ENCODE measurements at places on chromosomes 7 and 10.
A peak's percentile ranks its signal among the peaks of the same experiment; 100 is the strongest.

DNA sequence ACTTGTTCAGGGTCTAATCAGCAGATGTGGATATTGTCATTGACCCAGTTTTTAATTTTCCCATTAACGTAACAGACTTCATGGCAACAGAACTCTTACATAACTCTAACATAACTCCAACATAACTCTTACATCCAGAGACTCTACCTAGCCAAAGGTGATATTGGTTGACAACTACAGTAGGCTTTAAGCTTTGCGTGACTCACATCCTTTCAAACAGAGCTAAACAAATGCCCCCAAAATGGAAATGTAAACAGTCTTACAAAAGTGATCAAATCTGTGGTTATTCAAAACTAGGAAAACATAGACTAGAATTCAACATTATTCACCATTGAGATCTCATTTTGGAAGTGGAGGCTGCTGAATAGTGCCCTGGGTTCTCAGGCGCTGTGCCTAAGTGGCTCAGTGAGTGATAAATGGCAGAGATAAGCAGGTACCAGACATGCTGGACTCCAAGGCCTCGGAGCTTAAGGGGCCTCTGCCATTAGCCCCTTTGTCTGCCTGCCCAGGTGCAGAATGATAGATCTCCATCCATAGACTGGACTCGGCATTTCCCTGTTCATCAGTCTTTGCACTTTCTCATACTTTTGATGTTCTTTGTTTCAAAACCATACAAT lies 34.3 kb upstream of the BTBD16 start:
- DNase-seq, result no peak

GRCh38 chr7:77808517-77808916 lies 9.9 kb downstream of the PHTF2 start:
- no peak for DNase-seq

- DNase-seq, result no peak
These were observed 17.5 kb downstream of the ATP6V1F start for GRCh38 chr7:128879939-128880746.

- DNase-seq, result no peak
These were observed 55.9 kb upstream of the PDZD8 start for GRCh38 chr10:117431160-117431559.

DNA sequence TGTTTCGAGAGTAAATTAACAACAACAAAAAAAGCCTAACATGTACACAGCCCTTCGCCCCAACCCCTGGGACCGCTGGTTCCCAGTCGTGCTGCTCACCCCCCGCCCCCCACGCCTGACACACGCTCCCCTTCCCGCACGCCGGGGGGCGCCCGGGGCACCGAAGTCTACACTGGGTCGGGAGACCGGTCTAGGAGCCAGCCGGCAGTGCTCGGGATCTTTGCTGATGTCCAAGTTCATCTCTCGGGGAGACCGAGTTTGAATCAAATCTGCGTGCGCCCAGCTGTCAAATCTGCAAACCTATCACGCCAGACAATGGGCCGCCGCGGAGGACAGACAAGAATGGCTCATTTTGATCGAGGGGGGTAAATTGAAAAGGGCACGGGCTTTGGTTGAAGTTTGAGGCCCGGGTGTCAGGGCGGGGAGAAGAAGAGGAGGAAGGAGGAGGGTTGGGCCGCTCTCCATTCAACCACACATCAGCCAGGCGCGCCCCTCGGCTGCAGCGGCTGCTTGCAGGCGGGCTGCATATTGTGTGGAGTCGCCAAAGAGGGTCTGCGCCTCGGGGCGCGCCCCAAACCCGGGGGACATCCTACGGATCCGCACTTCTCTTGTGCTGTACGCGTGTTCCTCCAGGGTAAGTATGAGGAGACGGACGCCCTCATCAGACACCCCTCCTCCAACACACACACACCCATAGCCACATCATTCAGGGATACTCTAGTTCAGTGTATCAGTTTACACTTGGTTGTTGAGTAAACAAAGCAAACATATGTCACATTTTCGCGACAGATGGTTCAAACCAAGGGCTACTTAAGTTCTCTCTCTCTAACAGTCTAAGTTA lies 1.3 kb upstream of the GFRA1 start:
- DNase-seq, result no peak

DNA sequence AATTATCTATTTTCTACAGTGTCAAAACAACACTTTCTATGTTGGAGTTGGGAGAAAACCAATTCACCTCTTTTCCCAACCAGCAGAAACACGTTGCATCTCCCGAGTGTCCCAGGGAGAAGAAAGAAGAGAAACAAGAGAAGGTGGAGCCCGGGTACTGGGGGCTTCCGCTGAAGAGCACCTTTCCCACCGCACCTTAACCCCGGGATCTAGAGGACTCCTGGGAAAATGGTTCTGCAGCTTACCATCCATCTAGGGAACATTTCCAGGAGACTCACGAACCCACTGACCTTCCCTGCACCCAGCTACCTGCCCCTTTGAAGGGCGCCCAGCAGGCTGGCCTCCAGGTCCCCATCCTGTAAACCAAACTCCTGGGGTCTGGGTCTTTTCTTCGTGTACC lies 346.8 kb downstream of the TCERG1L start:
- no peak for DNase-seq

DNA sequence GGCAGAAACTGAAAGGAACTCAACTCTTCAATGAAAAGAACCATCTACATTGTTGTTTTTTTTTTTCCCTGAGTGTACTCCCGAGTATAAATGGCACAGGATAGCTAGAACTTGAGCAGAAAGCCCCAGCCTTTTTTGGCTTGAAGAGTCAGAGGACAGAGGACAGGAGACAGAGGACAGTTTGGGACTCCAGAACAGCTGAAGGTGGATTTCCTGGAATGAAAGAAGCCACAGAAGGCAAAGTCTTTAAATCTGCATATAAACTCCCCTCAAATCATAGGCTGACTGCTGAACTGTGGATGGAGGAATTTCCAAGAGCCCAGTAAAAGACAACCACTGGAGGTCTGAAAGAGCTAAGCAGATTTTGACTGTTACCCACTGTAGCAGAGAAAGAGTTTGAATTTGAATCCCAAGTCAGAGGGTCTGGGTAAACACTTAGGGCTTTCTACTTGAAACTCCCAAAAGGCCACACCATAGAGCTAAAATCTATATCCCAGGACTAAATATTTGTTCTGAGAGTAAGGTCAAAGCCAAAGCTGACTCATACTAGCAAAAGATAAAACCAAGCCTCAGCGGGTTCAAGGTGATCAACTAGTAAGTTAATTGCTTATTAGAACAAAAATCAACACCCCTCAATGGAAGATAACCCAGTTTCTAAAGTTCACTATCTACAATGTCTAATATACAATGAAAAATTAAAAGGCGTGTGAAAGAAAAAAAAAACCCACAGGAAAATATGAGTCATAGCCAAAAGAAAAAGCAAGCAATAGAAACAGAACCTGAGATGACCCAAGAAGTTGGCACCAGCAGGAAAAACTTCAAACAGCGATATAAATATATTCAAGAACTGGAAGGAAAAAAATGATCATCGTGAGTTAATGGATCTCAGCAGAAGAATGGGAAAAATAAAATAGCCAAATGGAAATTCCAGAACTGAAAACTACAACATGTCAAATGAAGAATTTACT lies 1.8 kb upstream of the OPN1SW start:
- no peak for DNase-seq

DNA sequence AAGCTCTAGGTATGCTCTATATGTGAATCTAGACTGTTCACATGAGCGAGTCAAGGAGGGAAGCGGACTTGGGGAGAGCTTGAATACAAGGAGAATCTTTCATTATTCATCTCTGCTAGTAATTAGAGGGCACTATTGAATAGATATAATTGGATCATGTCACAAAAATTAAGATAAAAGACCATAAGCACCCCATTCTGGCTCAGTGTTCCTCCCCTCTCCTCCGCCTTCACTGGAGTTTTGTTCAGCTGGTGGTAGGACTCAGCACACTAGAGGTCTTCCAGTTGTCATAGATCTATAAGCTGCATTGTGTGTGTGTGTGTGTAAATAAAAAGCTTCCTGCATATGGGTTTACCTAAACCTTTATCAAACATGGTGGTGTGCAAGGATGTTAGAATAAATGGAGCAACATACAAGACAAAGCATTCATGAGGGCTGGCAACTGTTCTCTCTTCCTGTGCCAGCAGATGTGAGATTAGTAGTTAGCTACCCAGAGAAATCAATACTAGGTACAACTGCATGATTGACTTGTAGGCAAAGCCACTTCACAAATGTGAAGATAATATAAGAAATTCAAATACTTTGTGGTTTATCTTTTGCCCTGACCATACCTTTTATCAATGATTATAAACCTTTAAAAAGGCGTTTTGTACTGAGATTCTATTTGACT lies 142.6 kb downstream of the CREB5 start:
- DNase-seq, result no peak

- DNase-seq, result no peak
These were observed 51.4 kb upstream of the DUSP5 start for GRCh38 chr10:110446277-110446676.

- DNase-seq, result no peak
These were observed 28.4 kb downstream of the TBC1D12 start for GRCh38 chr10:94430701-94431100.

- peak; percentile 37 for DNase-seq
These were observed 163.5 kb upstream of the ZMIZ1 start for GRCh38 chr10:78905015-78905956.

GRCh38 chr7:142992427-142992826 lies 30.3 kb upstream of the KEL start:
- DNase-seq, result no peak

DNA sequence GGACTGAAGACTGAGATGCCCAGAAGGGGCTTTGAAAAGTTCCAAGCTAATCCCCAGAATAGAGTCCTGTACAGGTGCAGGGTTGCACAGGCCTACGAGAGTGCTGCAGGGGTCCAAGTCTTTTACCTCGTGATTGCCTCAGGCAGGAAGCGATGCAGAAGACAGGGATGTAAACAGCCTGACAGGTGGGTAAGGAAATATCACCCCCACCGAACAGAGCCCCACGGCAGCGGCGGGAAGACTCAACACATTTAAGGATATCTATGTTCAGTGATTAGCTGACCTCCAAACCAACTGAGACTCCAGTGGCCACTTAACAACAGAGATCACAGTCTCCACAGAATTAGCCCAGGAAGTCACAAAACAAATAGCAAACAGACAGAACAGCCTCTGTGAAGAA lies 73.9 kb upstream of the VIPR2 start:
- DNase-seq, result no peak

DNA sequence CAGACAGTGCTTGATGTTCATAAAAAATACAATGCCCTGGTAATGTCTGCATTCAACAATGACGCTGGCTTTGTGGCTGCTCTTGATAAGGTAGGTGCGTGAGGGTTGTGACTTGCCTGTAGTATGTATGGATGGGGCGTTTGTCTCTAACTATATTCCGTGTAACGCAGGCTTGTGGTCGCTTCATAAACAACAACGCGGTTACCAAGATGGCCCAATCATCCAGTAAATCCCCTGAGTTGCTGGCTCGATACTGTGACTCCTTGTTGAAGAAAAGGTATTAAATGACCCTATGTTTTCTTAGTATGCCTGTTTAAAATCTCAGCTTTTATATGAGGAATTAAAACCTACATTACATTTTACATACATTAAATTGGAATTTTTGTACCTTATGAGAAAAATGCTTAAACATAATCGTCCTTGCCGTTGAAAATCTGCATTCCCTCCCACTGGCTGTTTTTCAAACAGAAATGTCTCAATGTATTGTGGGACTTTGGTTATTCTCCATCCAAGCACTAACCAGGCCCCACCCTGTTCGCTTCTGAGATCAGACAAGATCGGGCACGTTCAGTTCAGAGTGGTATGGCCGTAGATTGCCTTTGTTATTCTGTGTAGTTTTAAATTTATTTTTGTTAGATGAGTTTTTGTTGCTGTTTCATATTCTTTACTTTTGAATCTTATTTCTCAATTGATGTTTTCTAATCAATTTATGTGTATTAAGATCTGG lies 85.3 kb downstream of the CUL1 start:
- DNase-seq, result no peak

GRCh38 chr10:3889961-3890522 lies 105.0 kb upstream of the KLF6 start:
- DNase-seq, result no peak

- DNase-seq, result no peak
These were observed 567.2 kb downstream of the SUGCT start for GRCh38 chr7:40701836-40702551.

DNA sequence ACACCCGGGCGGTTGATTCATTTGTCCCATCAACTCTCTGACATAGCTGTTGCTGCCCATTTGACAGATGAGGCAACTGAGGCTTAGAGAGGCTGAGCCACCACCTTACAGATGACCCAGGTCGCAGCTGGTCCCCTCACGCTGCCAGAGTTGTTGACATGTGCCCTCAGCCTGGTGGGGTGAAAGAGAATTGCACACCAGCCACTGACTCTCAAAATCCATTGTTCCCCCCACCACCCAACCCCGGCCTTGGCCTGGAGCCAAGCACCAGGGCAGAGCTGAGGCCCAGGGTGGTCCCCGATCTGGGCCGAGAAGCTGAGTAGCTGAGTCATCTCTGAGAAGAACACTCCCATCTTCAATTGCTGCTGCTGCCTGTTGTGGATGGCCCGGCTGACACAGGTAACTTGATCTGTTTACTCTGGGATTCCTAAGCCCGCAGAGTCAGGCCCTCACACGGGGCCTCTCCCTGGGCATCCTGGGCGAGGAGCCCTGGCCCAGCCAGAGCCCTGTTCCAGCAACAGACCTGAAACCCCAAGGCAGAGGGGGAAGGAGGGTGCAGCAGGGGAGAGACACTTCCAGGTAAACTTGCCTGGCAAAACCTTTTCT lies 27.5 kb downstream of the PVRIG start:
- DNase-seq, result peak; percentile 83

GRCh38 chr10:10785627-10786026 lies 232.0 kb upstream of the CELF2 start:
- DNase-seq, result no peak

DNA sequence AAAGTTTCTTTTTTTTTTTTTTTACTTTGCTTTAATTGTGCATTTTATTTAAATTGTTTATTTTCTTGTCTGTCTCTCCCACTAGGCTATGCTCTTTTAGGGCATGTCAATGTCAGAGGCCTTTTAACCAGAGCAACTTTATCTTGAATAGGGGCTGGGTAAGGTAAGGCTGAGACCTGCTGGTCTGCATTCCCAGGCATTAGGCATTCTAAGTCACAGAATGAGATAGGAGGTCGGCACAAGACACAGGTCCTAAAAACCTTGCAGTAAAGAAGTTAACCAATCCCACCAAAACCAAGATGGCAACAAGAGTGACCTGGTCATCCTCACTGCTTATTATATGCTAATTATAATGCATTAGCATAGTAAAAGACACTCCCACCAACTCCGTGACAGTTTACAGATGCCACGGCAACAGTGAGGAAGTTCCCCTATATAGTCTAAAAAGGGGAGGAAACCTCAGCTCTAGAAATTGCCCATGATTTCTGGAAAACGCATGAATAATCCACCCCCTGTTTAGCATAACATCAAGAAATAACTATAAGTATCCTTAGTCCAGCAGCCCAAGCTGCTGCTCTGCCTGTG lies 47.0 kb upstream of the FRMD4A start:
- no peak for DNase-seq

All from type B pancreatic cell (in vitro differentiated cells).